ENCODE measurements at places on chromosomes 16 and 17.

GRCh38 chr16:66703406-66704215, 7.1 kb upstream of the CMTM4 start:
- no peak for DNase-seq

DNA sequence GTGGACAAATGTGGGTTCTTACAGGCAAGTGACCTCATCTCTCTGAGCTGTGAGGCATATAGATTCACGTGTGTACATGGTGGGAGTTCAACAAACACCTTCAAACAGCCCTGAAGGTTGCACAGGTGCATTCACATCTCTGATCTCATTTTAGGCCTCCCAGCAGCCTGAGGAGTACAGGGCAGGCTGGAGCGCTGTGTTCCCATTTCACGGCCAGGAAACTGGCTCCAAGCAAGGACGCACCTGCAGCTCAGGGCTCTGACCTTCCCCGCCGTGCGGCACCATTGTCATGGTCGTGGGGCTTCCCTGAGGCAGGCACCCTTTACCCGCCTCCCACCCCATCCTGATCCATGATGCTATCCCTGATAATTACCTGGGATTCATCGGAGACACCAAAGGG, 4.8 kb upstream of the CD300A start:
- DNase-seq, result no peak

DNA sequence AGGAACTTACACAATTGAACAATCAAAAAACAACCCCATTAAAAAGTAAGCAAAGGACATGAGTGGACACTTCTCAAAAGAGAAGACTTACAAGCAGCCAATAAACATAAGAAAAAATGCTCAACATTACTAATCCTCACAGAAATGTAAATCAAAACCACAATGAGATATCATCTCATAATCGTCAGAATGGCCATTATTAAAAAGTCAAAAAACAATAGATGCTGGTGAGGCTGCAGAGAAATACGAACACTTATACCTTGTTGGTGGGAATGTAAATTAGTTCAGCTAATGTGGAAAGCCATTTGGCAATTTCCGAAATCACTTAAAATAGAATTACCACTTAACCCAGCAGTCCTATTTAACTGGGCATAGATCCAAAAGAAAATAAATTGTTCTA, 301.9 kb upstream of the KCNJ16 start:
- no peak for DNase-seq

DNA sequence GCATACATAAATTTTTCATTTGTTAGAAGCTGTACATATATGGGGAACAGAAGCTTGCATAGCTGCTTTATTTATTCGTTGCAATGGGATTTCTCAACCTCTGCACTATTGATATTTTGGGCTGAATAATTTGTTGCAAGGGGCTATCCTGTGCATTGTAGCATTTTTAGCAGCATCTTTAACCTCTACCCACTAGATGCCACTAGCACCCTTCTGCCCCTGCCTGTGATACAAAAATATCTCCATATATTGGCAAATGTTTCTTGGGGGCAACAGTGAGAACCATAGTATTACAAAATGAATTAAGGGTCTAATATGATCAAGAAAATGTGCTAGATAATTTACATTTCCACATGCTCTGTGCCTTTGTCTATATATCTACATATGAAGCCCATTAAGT, 1401.0 kb downstream of the CDH11 start:
- no peak for DNase-seq

DNA sequence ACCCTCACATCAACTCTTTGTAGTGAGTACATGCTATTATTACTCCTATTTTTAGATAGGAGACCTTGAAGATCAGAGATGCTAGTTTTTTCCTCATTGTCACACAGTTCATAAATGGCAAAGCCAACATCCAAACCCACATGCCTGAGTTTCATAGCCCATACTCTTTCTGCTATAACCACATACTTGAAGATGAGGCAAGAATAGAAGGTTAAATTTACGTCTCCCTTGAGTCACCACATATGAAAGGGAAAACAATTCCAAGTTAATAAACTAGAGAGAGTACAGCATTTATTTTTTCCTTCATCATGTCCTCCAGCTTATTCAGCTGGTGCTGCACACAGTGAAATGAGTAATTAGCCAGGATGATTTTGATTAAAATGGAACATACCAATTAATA, 23.7 kb downstream of the NUDT7 start:
- no peak for DNase-seq

DNA sequence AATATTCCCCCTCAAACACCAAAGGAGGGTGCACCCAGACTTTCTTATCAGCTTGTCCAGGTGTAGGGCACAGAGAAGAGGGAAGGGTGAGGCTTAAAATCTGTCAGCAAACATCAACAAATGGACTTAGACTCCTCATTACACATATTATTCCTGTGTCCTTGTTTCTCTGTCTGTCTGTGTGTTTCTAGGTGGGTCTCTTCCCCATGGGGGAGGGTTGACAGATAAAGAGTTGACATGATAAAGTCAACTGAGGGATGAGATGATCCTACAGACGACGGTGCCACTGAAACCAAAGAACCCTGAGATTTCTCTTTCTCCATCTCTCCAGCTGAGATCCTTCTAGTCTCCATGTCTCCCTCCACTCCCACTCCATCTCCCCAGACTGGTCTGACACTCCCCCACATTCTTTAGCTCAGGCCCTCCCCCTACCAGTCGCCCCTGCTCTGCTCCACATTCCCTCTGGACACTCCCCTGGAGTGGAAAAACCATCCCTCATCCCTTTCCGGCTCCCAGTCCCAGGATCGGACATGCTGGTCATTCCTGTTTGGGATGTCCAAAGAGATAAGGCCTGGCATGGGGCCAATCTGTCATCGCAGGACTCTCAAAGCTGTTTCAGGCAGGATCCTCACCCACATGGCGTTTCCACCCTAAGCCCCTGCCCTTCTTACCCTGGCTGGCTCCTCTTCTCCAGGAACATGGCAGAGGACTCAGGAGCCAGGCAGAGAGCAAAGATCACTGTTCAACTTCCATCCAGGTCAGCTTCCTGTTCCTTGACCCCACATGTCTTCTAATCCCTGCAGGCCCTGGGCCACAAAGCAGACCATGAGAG, 2.9 kb upstream of the ITGA3 start:
- DNase-seq, result no peak

GRCh38 chr17:63519972-63520882, 2.9 kb upstream of the KCNH6 start:
- DNase-seq, result no peak

DNA sequence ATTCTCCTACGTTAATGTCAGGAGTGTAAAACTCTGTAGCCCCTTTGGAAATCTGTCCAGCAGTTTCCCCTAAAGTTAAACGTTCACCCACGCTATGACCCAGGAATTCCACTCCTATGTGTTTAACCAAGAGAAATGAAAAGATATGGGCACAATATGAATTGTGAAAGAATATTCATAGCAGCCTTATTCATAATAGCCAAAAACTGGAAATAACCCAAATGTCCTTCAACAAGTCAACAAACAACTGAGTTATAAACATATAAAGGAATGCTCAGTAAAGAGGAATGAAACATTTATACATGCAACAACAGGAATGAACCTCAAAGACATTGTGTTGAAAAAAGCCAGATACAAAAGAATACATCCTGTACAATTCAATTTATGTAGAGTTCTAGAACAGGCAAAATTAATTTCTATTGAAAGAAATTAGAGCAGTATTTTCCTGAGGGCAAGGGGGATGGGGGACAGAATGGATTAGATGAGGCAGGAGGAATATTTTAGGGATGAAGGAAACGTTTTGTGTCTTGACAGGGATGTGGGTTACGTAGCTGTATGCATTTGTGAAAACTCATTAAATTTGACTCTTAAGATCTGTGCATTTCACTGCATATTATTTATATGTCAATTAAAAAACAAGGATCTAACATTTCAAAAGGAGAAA, 286.7 kb upstream of the CDH5 start:
- no peak for DNase-seq

- peak; percentile 49 for DNase-seq
Observed at GRCh38 chr17:28982131-28982793, 23.6 kb downstream of the SEZ6 start.
